ENCODE measurements at places on chromosomes 4 and X.
A peak's percentile ranks its signal among the peaks of the same experiment; 100 is the strongest.

DNA sequence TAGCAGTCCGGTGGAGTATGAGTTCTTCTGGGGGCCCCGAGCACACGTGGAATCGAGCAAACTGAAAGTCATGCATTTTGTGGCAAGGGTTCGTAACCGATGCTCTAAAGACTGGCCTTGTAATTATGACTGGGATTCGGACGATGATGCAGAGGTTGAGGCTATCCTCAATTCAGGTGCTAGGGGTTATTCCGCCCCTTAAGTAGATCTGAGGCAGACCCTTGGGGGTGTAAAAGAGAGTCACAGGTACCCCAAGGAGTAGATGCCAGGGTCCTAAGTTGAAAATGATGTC lies 852 bp downstream of the MAGEH1 start:
- no peak for DNase-seq

DNA sequence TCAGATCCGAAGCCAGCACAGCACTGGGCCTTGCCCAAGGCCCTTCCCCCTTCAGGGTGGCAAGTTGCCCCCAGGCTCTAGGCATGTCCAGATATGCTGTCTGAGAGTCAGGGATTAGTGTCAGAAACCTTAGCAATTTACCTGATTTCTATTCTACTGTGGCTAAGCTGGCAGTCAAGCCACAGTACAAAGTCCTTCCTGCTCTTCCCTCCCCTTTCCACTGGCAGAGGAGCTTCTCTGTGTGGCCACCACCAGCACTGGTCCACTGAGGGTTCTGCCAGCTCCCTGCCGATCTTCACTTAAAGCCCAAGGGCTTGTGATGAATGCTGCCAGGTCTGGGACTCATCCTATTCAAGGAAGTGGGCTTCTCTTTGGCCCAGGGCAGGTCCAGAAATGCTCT lies 324.5 kb upstream of the RPS6KA3 start:
- DNase-seq, result no peak

DNA sequence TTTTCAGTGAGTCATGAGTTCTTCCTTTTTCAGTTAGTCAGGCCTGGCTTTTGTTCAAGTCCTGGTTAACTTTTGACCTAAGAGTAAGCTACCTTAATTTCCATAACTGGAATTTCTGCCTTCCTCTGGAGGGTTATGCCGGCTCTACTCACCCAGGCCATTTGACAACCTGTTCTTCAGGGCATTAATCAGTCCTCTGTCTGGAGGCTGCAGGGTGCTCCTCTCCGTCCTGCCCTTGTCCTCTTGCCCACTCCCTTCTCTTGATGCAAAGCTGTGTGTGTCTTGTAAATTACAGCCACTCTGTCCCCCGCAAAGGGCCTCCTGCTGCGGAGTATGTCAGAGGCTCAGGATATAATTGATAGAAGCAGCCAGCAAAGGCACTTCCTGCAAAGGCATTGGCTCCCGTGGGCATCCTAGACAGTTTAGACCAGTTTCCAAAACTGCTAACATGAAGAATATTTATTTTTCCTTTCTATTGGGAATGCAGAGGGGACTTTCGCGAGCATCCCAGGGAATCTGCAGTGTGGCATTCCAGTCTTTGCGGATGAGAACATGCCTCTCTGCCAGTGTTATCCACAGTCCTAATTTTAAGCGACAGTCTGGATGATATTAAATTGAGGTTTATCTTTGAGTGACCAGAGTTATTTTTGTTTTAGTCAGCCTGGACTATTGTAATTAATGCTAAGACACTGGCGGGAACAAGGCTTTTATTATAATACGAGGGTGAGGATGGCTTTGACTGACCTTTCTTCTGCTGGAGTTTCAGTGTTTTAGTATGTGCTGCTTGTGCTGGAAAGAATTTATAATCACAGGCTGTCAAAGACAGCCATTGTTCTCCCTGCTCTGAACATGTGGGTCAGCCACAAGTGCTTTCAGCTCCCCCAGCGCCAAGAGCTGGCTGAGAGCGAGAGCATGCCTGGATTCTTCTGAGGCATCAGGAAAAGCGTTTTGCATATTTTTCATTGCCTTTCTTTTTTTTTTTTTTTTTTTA lies 74.2 kb downstream of the LIMCH1 start:
- peak; percentile 54 for DNase-seq

DNA sequence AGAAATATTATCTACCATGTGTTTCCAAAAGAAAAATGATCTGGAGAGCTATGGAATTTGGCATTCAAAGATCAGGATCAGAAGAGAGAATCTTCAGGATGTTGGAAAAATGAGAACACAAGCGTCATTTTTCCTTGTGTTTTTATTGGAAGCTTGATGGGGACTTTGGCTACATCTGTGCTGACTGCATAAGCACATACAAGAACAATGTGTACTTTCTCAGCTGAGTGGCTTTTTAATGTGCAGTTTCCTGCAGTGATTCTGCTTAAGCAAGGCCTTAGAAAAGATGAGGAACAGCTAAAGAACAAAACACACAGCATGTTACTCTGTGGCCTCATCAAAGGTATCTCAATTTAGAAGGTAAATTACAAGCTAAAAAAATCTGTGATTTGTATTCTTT lies 1039.9 kb downstream of the GLUD2 start:
- DNase-seq, result no peak

DNA sequence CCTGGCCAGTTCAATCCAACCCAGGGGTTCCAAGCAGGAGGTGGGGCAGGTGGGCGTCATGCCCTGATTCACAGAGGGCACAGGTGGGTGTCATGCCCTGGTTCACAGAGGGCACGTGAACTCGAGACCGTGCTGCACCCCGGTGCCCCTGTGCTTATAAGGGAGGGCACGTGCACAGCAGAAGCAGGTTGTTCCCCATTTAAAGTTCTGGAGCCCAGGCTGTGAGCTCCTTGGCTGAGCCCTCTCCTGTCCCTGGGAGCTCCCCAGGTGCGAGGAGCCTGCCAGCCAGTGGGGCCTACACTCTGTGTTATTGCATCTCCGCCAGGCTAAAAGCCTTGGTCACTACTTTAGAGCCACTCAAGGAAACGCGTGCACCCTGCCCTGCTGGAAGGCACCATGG lies 3.2 kb upstream of the CPZ start:
- DNase-seq, result no peak

GRCh38 chr4:163768014-163768413 lies 273.5 kb downstream of the TMA16 start:
- DNase-seq, result peak; percentile 10

DNA sequence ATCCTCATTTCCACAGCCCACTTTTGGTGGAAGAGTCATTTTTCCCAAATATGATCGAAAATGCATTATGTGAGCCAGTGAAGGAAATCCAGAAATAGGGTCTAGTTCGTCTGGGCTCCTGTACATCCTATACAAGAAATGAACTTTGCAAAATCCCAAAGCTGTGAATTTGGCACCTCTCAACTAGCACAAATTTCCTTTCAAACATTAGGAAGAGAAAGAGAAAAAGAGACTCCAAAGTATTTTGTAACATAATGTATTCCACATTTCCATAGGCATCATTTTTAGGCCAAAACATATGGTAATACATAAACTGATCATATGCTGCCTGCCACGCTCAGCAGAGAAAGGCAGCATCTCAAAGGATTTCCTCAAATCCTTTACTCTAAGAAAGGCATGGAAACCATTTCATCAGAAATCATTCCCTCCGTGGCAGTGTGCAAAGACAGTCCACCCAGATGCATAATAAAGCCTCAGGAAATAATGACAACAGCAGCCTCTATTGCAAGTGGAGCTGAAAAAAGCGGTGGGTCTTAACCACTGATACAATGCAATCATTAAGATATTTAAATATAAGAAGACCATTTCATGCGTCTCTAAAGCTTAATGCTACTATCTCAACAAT lies 56.8 kb downstream of the ANOS1 start:
- DNase-seq, result no peak

GRCh38 chr4:140448830-140449229 lies 21.4 kb upstream of the CLGN start:
- DNase-seq, result peak; percentile 33

Data from right lung (tissue), 10 donors.